GM19239 (cell line): ENCODE measurements at places on chromosomes 5 and 9.

GRCh38 chr5:90571147-90571773 lies 12.7 kb downstream of the ADGRV1 start:
- DNase-seq = no peak

GRCh38 chr5:154858972-154859871 lies 795 bp downstream of the CNOT8 start:
- DNase-seq = no peak

DNA sequence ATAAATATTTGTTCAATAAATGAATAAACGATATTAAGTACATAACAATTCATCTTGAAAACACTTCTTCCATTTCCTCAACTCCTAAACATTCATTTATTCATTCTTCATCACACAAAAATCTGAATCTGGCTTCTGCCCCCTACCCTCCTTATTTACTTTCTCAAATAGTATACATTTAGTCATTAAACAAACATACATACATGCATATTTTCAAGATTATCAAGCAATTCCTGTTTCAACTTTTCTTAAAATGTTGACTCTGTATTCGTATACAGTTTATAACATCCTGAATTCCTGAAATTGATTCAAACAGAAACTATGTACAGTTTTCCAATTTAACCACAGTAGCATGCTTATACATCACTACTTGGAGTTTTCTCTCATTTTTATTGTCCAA lies 129.0 kb downstream of the MUSK start:
- no peak for DNase-seq

DNA sequence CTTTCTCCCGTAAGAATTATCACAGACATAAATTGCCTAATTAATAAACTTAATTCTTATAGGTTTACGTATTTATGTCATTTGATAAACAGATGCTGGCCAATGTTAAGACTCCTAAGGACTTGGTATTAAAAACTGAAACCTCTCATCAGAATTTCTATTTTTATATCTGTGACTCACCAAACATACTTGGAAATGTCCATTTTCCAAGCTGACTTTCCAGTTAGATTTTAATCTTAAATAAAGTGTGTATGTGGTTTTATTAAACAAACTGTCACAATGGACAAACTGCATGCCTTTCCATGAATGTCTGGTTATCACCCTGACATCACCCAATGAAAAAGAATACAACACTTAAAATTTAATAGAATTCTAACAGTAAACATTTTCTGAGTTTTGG lies 12.6 kb upstream of the COL23A1 start:
- no peak for DNase-seq

GRCh38 chr5:119336845-119337580 lies 18.8 kb upstream of the TNFAIP8 start:
- no peak for DNase-seq
